ENCODE measurements at places on chromosomes 3 and 15.
A peak's percentile ranks its signal among the peaks of the same experiment; 100 is the strongest.

DNA sequence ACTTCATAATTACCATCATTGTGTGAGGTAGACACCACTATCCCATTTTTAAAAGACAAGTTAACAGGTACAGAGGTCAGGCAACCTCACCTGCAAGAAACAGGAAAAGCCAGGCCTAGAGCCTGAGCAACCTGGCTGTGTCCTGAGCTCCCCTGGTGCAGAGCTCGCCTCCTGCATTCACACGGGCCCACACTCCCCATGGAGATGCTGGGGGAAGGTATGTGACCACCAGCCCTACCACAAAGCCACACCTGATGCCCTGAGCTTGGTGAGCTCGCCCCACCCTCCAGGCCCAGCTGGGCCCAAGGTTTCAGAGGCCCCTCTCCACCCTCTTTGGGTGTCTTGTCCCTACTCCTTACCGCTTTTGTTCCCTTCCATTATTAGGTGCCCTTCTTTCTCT, 1.2 kb upstream of the EFCAB12 start:
- no peak for DNase-seq

DNA sequence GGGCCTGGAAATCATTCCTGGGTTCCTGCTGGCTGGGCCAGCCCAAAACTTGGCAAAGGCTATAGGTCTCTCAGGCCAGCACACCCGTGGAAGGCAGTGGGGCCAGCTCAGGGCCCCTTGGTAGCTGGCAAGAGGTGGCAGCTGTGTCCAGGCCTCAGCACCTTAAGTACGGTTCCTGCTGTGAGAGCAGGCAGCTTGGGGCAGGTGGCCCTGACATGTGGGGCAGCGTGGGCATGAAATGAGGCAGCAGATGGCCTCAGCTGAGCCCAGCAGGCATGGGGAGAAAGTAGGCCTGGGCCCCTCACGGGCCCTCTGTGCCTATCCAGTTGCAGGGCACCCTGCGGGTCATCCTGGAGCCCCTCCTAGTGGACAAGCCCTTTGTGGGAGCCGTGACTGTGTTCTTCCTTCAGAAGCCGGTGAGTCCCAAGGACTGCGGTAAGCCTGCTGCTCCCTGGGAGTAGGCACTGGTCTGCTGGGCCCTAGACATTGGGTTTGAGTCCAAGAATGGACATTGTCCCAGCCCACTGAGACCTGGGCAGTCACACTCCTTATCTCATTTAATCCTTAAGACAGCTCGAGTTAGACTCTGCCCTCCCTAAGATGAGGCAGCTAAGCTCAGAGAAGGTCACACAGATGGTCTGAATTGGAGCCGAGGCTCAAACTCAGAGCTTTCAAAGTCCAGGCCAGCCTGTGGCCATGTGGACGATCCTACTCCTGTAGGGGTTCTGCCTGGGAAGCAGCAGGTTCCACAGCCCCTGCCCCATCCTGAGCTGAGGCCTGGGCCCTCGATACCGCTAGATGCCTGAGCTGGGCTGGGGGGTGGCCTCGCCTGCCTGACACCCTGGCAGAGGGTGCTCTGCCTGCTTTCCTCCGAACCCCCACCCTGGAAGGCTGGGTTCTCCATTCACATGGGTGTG, 25.5 kb downstream of the ESYT3 start:
- no peak for DNase-seq

GRCh38 chr3:143001034-143001368, 369 bp upstream of the U2SURP start:
- DNase-seq: peak; percentile 64

GRCh38 chr3:25520926-25521559, 93.0 kb downstream of the RARB start:
- no peak for DNase-seq

DNA sequence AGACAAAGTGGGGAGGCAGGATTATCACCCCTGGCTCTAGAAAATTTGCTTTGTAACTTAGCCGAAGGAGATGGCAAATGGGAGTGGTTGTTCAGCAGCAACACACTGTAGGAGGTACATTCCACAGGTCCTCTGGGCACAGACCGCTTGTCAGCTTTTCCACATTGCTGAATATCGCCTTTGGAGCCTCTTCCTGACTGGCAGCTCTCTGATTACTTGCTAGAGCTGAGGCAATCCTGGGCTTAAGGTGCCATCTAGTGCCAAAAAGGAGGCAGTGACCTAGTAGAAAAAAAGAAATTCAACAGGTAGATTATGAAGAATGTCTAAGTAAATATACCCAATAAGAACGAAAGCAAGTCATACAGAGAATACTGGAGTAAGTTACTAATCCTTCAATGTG, 13.1 kb upstream of the SCN5A start:
- DNase-seq: no peak
